AG09319 (cell line): ENCODE measurements at places on chromosomes 4 and X.

GRCh38 chrX:132257116-132257515 lies 37.9 kb upstream of the RAP2C start:
- DNase-seq = no peak

GRCh38 chr4:157372154-157372553 lies 151.6 kb downstream of the GRIA2 start:
- DNase-seq = no peak

DNA sequence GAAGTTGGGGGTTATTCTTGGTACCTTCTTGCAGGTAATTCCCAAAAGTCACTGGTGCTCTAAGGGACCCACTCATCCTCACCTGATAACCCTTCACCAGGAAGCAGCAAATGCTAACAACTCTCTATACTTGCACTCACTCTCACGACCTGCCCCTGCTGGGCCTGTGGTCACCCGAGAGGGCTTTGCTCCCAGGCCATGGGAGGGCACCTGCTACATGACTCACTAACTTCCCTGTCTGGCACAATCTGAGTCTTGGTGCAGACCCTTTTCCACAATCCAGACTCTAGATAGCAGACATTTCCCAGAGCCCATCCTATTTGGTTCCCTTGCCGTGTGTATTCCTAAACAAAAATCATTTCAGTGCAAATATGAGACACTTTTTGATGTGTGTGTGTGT lies 403.8 kb upstream of the FAT1 start:
- DNase-seq = no peak

DNA sequence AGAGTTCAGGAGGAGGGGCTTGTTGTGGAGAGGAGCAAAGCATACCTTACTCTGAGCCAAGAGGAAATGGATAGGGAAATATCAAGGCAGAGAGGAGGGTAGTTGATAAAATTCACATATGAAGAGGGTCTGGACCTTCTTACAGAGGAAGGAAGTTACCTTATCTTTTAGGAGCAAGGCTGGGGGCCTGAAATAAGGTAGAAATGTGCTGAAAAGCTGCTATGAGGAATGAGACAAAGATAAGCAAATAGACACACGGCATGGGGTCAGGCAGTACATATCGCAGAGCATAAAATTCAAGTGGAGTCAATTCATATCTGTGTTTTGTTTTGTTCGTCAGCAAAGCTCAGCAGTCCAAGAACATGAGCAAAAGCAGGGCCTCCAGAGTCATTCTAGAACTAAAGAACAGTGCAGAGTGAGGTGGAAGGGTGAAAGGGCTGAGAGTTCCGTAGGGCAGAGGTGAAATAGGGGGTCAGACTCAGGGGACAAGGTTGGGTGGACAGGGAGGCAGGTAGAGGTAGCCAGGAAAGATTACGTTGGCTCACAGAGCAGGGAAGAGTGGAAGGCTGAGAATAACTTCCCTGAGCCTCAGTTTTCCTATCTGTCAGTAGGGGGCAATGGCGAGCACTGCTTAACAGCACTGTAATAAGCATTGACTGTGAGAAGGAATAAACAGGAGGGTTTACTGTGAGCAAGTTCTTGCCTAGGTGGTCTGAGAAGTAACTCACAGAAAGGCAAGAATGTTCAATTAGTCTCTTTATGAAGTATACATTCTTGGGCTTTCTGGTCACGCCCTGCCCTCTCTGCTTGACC lies 9.2 kb downstream of the VSIG4 start:
- DNase-seq = no peak

DNA sequence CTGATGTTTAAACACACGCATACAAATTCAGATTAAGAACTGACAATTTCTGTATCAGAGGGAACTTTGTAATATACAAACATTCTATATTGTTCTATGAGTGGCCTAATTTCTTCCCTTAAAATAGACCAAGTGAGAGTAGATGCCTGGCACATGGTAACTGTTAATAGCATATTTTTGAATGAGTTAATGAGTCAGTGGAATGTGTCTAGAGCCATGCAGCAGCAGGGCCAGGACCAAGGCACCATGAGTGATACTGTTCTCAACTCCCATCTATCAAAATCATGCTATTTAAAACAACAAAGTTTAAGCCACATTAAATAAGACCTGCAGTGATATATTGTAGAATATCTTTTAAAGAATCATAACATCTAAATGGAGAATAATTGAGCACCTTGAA lies 98.3 kb downstream of the ARHGAP24 start:
- no peak for DNase-seq

GRCh38 chrX:127276326-127276725 lies 456.8 kb downstream of the PRR32 start:
- DNase-seq = no peak

DNA sequence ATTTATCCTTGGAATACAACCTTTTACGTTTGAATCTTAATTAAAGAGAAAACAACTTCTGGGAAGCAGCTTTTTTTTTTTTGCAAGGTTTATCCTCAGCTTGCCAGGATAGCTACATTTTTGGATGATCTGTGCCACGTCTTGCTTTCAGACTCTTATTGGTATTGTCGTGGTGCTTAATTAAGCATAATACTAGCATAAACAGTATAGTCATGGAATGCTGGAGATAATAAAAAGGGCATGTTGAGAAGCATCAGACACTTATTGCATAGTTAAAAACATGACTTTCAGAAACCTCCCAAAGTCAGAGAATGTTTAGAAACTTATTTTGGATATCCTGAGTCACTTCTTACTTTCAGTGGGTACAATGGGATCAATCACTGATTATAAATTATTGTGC lies 77.0 kb downstream of the PALLD start:
- peak; percentile 54 for DNase-seq

DNA sequence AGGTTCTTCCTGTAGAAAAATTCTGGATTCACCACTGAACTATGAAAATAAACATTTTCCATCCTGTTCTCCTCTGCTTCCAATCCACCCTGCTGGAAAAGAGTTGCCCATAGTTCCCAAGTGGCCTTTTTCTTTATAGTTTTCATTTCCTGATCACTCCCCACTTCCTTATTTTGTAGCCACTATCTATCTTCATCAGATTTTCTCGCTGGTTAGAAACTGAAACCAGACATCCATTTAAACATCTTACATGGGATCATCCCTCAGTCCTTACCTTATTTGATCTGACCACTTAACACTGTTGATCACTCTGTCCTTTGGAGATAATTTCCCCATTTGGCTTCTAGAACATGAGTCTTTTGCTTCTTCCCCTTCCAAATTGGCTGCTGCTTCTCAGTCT lies 42.2 kb upstream of the SCOC start:
- no peak for DNase-seq

- no peak for DNase-seq
Observed at GRCh38 chr4:123731035-123731434, 334.4 kb downstream of the SPRY1 start.

- DNase-seq = no peak
Observed at GRCh38 chrX:2789569-2789968, 37.7 kb downstream of the XG start.

DNA sequence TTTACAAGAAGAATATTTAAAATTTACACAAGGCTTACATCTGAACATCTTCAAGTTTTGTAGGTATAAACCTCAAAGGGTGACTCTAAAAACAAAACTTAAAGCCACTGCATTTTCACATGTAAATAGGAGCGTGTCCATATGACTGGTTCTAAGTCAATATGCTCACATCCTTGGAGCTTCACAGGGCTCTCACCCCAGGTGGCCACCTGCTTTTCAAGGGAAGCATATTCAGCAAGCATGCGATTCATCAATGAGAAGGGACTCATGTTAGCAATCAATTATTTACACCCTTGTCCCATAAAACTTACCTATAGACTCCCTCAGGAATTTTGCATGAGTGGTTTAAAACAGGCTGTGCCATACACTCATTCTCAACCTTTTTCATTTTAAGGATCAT lies 17.8 kb upstream of the KLHL34 start:
- no peak for DNase-seq

DNA sequence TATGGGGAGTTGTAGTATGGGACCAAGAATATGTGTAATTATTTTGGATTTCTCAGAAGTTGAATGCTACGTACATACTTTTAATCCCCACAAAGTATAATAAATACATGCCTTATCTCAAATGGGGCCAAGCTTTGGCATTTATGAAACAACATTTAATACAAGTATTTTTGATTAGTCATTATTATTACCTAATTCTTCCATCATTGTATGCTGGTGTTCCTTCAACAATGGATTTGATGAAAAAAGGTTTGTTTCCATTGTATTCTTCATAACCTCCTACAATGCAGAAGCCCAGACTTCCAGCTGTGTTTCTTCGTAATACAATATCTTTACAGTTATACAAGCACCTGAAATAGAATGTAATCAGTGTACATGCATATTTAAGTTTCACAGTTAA lies 83.8 kb downstream of the FIP1L1 start:
- DNase-seq = no peak

DNA sequence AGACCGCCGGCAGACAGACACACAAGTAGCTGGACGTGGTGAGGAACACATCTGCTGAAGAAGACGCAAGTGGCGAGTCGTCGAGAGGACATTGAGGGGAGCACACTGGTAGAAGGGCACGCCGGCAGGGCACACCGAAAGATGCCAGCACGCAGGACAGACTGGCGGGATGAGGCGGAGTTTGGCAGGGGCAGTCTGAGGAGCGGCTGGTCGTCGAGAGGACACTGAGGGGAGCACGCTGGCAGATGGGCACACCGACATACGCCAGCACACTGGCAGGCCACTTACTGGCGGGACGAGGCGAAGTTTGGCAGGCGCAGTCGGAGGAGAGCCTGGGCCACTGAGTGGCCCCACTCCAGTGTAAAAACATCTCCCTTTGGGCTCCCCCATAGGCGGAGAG lies 42.1 kb downstream of the RASGEF1B start:
- no peak for DNase-seq
